ENCODE measurements at places on chromosomes 16 and 17.
A peak's percentile ranks its signal among the peaks of the same experiment; 100 is the strongest.

- no peak for DNase-seq
Measured at GRCh38 chr17:1030684-1031532, 34.0 kb downstream of the TIMM22 start.

DNA sequence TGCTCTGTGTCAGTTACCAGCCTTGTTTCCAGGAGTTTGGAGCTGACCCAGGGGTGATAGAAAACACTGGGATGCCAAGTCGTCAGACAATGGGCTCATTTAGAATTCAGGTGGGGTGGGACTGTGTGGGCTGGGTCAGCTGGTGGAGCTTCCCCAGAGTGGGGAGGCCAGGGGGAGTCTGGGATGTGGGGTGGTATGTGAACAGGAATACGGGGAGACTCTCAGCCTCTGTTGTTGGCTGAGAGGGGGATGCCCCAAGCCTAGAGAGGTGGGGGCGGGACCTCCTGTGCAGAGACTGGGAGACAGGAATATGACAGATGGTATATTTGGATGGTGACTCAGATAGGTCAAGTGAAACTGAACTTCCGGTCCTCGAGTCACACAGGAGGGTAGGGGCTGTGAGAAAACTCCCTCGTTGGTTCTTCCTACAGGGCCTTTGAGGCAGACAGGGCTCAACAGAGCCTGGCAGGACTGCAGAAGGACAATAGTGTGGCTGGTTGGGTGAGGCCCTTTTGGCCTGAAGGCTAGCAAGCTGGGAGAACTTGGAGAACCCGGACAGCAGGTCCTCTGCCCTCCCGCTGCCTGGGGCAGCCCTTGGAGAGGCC is 23.7 kb downstream of the CDH1 start:
- peak; percentile 75 for DNase-seq

DNA sequence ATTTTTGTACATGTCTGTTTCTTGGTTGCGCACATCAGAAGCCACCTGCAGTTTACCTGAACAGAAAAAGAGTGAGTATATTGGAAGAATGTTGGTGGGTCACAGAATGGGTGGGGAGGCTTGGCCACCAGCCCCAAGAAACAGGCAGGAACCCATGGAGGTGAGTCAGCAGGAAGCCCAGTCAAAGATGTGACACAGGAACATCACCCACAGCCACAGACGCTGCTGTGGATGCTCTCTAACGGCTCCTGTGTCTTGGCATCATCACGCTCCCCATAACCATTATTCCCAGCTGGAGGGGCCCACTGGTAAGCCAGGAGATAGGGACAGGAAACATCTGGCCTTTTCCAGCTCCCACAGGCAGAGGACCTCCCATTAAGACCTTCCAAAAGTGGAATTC is 94.0 kb upstream of the WSB1 start:
- no peak for DNase-seq

DNA sequence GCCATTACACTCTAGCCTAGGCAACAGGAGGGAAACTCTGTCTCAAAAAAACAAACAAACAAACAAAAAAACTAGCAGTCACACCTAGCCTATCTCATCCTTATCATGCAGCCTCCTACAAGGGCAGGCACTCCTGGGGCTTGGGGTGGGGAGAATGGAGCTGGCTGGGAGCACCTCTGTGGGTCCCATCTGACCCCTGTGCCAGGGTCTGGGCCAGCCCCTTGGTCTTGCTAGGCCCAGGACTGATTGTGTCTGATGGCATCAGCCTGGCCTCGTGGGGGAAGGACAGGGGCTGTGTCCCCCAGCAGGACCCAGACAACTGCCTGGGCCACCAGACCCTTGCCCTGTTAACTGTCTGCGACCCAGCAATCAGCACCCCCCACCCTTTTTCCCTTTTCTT is 49.8 kb downstream of the SREBF1 start:
- no peak for DNase-seq

DNA sequence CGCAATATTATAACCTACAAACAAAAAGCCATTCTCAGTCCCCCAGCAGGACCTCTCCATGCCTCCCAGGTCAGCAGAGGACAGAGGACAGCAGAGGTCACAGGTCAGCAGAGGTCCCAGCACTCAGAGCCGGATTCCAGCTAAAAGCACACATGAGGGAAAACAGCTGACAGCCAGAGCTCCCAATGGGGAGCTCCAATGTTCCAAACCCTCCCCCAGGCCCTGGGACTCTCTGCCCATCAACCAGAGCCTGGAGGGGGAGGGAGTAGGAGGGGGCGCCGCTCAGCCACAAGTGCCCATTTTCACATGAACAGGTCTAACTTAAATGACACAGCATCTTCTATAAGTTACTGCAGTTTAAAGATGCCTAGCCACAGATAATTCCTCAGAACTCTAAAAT is 77.5 kb downstream of the ANKRD11 start:
- no peak for DNase-seq

- DNase-seq = no peak
Measured at GRCh38 chr16:13606804-13607203, 313.1 kb upstream of the ERCC4 start.

- peak; percentile 81 for DNase-seq
Measured at GRCh38 chr16:27321013-27321915, 7.5 kb downstream of the IL4R start.

GRCh38 chr17:36657763-36658490 is 56.5 kb downstream of the MRM1 start:
- DNase-seq = no peak

GRCh38 chr16:12199524-12199923 is 223.0 kb downstream of the SNX29 start:
- DNase-seq = no peak

DNA sequence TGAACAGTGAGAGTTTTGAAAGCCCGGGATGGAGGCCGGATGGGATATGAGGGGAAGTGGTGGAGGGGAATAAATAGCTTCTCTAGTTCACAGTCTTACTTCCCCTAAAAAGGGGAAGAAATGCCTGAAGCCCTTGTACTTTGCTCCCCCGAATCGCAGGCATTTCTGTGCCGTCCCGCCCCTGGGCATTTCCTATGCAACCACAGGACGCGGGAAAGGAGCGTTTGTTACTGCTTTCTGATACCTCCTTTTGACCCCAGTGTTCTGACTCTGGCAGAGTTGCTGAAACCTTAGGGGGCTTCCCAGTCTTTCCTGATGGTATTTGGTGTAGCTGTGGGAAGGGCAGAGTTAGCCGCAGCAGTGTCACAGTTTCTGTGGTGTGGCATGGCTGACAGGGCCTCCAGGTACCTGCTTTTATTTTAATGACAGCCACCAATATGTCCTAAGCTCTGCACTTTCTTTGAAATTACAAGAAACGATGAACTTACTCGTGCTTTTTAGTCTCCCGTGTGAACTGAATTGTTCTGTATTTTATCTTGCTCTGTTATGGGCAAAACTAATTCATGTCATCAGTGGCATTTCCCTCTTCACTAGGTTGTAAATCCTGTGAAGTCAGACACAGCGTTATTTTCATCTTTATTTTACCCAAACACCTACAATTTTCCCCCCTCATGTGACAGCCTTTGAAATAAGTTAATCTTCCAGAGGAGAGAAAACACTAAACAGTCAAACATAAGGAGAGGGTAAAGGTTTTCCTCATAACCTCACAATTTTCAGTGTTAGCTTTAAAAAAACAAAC is 27.1 kb downstream of the USP10 start:
- DNase-seq = peak; percentile 84

- no peak for DNase-seq
Measured at GRCh38 chr16:49748322-49748721, 107.6 kb downstream of the ZNF423 start.

DNA sequence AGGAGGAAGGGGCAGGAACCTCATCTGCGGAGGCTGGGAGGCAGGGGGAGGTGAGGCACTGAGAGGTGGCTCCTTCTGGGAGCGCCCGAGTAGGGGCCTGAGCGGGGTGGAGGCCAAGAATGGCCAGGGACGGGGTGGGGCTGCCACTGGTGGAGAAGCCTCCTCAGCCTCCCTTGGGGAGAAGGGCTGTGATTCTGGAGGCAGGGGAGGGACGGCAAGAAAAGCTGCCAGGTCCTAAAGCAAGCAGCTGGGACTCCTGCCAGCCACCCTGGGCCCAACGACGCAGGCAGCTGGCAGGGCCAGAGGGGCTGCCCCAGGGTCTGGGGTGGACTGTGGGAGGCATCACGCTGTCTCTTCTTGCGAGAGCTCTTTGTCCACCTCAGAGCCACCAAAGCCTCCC is 12.7 kb upstream of the MLKL start:
- no peak for DNase-seq
